ENCODE measurements at places on chromosomes 1 and 21.

- DNase-seq = no peak
These were observed 21.1 kb upstream of the ZRANB2 start for GRCh38 chr1:71101839-71102376.

- DNase-seq = no peak
These were observed 19.2 kb downstream of the NFIA start for GRCh38 chr1:61101536-61101935.

DNA sequence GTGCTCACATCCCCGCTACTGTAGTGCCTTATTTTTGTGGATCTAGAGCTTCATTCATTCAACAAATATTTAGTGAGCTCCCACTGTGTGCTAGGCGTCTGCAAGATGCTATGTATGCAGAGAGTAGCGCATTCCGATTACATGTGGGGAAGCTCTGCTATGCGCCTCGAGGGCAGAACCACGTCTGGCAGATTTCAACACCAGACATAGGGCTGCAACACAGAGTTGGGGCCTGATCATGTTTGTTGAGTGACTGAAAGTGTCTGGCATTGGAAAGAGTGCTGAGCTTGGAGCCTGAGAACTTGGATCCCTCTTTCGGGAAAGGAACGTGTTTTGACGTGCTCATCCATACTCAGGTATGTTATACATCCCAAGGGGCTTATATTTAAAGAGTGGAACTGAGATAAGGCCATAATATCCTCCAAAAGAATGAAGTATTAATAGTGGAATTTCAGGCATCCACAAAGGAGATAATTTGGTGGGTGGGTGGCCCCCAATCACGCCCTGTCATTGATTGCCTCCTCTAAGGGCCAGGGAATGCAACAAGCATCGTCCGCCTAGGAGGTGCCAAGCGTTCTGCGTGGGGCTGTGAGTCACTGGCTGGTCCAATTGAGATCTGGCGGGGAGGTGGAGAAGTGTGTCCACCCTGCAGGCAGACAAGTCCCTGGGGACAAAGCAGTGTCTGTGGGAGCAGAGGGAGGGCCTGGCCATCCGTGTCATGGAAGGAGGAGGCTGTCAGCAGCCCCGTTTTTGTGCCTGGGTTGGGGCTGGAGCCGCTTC is 62.8 kb upstream of the ZBTB40 start:
- no peak for DNase-seq

- DNase-seq = peak; percentile 59
These were observed at the start of gene EVA1B for GRCh38 chr1:36323636-36324352. Gene EVA1B, minus strand, starts transcription at chr1:36323645. Its CDS starts 608 bp downstream, at chr1:36323037.

- no peak for DNase-seq
These were observed 13.4 kb downstream of the ELOA start for GRCh38 chr1:23756676-23757075.

DNA sequence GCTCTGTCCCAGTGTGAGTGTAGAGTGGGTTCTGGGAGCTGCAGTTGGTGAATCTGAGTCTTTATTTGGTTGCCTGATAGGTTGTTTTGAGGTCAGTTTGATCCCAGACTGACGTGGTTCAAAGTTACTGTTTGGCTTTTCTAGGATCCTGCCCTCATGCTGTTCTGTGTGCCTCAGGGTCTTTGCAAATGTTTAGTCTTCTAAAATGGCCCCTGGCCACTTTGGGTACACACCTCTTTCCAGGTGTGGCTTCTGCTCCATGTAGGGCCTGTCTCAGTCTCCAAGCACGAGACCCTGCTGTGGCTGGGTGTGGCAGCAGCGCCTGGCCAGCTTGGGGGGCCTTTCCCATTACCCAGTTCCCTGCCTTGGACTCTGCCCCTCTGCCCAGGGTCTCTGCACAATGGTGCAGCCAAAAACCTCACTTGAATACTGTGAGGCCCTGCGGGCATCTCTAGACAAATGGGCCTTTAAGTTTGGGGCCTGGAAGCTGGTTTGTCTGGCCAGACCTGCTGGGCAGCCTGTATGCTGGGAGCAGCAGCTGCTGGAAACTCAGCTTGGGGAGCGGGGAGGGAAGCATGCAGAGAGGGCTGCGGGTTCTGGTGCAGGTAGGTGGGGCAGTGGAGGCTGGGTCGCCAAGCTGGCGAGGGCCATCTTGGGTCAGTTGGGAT is 5.6 kb downstream of the PTPRF start:
- no peak for DNase-seq

DNA sequence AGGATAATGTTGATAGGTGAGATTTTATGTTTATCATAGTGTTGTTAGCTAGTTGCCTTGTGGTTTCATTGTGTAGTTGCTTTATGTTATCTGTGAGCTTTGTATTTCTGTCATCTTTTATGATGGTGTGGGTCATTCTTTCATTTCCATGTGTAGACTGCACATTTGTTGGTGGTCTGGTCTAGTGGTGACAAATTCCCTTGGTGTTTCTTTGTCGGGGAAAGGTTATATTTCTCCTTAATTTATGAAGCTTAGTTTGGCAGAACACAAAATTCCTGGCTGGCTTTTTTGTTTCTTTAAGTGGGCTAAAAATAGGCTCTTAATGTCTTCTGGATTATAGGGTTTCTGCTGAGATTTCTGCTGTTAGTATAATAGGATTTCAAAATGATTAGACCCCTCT is 347.2 kb upstream of the ADAMTS5 start:
- DNase-seq = no peak

- DNase-seq = no peak
These were observed 45.8 kb downstream of the PKNOX1 start for GRCh38 chr21:43020177-43020576.

- DNase-seq = no peak
These were observed 12.3 kb downstream of the BTG2 start for GRCh38 chr1:203317429-203318228.

DNA sequence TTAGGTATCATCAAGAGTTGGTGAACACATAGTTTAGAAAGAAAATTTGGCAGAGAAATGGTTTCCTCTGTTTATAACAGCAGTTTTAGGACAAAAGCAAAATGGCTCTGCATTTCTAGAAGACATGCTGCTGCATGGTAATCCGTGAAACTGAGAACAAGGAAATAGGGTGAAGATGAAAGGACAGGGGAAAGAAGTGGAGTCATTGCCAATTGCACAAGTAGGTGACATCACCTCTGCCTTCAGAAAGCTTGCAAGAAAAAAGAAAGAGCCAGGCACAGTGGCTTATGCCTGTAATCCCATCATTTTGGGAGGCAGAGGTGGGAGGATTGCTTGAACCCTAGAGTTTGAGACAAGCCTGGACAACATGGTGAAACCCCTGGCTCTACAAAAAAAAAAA is 217.6 kb downstream of the LMX1A start:
- no peak for DNase-seq

GRCh38 chr1:108831225-108831624 is 25.7 kb downstream of the AKNAD1 start:
- DNase-seq = no peak

DNA sequence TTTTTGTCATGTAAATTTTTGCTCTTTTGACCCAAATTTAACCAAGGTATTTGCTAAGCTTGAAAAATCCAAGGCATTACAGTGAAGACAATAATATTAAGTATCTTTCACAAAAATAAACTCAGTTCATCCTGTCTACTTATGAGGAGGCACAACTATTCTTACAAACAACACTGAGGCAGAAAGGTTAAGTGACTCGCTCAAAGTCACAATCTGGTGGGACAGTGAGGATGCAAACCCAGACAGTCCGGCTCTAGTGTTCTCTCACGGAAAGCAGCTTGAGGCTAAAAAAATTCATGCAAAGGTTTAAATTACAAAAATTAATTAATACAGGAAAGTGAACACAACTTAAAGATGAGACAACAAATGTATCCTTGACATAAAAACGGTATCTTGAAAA is 125.3 kb downstream of the SIPA1L2 start:
- DNase-seq = no peak

DNA sequence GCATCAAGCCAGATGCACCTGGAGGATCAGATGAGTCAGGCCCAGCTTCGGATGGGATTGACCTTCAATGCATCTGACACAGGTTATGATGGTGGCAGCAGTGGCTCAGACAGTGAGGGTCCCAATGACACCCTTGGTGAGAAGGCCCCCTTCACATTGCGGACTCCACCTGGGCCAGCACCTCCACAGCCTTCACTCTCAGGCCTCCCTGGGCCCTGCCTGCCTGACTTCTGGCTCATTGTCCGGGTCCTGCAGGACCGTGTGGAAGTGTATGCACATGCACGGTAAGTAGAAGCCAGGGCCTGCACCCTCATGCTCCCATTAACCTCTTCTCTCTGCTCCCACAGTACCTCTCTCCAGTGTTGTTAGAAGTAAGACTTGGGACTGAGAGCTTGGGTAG is 20.8 kb downstream of the HYI start:
- DNase-seq = no peak

DNA sequence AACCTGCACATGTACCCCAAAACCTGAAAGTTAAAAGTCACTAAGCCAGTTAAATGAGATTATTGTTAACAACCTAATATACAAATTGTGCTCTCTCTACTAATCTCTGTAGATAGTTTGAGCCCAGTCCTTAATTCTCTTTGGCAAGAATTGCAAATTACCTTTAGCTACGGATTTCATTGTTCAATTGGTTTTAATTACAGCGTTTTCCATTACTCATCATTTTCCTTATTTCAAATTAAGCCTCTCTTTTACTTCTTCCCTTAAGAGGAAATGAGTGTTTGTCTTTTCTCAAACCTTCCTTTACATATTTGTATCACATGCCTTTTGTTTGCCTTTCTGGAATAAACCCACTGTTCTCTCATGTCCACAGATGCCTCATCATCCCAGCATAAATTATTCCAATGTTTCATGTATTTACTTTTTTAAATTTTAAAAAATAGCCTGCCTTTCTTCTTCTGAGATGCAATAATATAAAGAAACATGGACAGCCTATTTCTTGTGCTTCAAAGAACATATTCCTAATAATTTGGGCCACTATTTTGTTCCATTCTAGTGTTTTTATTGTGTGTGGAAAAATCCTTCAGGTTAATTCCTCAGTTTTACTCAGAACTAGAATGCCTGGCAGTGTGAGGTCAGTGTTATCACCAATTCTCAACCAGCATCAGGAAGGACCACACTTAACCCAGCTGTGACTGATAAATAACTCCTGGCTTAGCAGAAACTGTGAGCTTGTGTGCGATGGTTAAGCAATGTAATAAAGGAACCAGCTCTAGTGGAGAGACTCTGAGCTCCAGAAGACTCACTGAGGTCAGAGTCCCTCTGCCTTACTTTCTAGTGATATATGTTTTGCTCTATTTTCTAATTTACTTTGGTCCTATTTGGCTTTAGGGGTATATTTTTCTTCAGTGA is 600.5 kb downstream of the LTN1 start:
- DNase-seq = no peak

DNA sequence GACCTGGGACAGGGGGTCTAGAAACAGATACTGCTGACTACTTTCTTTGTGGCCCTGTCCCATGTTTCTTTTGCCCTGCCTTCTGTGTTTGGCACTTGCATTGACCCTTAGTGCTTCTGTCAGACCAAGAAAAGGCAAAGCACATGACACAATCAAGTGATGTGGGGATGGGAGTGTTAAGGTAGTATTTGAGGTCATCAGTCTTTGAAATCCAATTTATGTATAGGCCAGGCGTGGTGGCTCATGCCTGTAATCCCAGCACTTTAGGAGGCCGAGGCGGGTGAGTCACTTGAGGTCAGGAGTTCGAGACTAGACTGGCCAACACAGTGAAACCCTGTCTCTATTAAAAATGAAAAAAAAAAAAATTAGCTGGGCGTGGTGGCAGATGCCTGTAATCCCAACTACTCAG is 26.0 kb downstream of the SERBP1 start:
- DNase-seq = no peak
